ENCODE measurements at places on chromosomes 7 and 10.
A peak's percentile ranks its signal among the peaks of the same experiment; 100 is the strongest.

DNA sequence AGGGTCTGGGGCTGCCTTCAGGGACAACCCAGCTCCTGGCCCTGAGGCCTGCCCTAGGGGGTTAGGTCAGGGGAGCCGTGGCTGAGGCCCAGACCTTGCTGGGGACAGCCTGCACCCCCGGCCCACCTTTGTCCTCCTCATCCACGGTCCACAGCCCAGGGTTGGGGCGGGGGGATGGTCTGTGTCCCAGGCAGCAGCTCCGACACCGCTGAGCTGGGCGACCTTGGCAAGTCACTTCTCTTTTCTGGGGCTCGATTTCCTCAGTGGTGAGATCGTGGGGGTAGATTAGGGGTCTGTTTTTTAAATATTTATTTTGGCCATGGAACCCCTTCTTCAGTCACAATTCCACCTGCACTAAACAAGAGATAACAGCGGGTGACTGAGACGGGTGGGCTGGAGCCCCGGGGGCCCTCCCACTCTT, 30.9 kb downstream of the DNAJB12 start:
- no peak for DNase-seq

GRCh38 chr10:70109064-70109729, 23.4 kb downstream of the AIFM2 start:
- DNase-seq: no peak

DNA sequence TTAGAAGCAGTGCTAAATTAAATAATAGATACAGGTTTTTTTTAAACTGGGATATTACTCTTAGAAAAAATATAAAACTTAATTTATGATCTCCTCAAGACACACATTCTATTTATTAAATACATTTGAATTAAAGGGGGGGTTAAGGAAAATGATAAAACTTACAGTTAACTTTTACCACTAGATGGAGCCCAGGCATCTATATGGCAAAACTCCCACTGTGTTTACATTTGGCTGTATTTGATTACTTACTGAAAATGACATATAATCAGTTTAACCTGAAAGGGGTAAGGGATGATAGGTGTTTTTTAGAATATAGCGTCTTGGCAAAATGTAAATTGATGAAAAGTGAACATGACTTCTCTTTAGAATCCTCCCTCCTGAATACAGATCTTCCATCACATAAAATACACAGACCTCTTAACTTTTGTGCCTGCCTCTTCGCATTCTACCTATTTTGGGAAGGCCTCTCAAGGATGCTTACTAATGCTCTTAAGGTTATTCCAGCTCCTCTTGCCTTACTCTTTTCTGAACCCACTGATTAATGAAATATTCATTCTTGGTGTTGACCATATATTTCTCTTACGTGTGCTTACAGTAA, 235.7 kb downstream of the AGMO start:
- peak; percentile 46 for DNase-seq

DNA sequence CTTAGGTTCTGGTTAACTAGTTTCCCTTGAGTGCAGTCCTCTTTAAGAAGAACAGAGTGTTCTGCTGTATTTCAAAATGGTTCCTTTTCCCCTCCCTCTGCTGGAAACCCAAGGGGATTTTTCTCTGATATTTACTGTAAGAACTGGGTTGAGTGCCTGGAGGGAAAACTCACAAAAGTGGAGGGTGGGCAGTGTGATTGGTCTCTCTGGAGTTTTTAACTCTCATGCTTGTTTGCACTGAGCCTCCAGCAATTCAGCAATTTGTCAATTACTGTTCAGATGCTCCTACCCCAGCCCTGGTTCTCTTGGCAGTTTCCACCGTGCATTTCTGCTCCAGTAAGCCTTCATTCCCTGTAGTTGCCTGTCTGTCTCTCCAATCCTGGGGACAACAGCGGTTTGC, 273.4 kb upstream of the SORCS1 start:
- DNase-seq: no peak

- DNase-seq: no peak
Measured at GRCh38 chr10:47276576-47277351, 23.2 kb upstream of the GDF10 start.

DNA sequence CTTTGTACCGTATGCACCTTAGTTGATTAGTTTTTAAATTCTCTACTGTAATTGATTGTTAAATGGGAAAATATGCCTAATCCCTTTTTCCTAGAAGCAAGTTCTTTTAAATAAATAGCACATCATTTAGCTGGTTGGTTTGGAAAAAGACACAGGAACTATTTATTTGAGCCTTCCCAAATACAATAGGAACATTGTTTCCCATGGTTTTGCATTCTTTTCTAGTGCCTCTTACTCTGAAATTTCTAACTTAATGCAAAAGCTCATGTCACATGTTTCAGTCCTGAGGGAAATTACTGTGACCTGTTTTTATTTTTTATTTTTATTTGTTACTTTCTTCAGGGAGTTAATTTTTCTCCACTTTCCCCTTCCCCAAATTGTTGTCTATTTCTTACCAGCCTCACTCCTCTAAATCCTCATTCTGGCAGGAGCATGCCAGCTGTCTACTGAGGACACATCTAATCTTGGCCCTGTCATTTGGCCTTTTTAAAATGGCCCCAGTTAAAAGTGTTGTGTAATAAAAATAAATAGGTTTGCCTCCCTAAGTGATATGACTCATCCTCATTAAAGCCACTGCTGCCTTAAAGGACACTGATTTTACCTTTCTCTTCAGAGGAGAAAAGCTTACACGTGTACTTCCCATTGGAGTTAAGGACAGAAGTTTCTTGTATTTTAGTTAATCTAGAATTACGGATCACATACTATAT, 94.5 kb downstream of the PPP1R3A start:
- DNase-seq: no peak

DNA sequence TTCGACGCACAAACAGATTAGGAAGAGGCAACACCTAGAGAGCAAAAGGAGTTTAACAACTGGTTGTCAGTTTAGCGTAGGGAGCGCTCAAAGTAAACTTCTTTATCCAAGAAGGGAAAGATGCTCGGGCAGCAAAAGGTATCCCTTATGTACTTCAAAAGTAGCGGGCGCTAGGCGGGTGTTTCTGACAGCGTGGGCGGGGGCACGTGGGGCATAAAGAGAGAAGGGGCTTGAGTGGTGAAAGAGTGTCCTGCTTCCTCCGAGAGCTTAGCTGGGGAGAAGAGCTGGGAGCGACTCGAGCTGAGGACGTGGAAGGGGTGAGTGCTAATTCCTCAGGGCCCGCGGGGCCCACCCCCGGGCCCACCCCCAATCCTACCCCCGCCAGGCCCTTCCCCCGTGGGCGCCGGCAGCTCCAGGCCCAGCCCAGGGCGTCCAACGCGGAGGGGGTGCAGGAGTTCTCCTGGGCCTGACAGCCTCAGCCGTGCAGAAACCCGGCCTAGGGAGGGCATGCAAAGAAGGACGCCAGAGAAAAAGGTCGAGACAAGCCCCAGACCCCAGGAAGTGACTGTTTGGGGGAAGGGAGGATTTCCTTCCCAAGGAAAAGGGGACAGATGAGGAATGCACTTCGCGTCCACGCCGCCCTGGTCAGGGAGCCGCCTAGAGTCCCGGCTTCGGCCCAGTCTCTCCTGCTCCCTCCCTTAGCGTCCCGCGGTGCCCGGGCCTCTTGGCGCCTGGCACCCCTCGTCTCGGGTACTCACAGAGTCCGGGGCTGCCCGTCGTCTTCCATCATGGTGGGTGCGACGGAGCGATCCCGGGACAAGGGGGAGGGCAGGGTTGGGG, 868 bp downstream of the TIAL1 start:
- peak; percentile 56 for DNase-seq

DNA sequence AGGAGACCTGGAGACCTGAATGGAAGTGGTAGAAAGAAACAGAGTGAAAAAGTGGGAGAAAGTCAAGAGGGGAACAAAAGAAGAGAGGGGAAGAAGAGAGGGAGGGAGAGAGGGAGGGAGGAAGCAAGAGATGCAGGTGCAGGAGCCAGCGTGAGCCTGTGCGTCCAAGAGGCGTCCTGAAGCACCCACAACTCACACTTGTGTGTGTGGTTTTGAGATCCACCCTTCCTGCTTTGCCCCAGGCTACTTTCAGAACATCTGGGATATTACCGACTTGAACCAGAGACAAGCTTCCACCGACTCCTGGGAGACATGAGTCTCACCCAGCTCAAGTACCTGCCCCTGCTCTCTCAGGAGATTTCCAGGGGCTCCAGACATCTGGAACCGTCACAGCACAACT, 9.8 kb downstream of the AFAP1L2 start:
- DNase-seq: no peak

DNA sequence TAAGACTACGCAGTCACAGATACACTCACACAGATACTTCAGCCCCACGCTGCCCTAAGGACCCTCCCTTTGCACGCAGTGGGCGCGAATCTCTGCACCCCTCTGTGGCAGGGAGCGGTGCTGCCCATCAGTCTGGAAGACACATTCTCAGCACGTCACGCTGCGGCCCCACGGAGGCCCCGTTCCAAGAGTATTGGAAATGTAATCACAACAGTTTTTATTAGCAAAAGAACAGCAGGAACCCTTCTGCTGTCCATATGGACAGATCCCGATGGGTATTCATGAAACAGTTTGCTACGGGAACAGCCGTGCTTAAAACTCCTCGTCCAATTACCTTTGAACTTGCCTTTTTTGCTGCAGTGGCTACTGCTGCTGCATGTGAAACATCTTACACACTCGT, 131.0 kb downstream of the RPS24 start:
- no peak for DNase-seq

GRCh38 chr7:143391462-143392404, 10.6 kb downstream of the ZYX start:
- DNase-seq: peak; percentile 74

DNA sequence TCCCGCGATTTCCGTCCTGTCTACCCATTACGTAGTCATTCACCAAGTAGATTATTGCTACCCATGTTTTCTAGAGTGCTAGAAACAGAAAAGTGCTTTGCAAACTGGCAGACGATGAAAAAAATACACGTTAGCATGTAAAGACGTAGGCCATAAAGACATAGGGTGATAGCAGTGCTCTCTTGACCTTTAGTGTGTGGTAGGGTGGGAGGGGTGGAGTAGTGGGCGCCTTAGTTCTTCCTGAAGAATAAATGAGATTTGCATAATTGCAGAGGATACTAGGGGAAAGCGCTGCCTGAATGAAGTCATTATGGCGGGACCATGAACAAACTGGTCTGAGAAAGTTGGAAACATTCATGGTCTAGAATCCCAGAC, 948 bp downstream of the ZNF485 start:
- no peak for DNase-seq

DNA sequence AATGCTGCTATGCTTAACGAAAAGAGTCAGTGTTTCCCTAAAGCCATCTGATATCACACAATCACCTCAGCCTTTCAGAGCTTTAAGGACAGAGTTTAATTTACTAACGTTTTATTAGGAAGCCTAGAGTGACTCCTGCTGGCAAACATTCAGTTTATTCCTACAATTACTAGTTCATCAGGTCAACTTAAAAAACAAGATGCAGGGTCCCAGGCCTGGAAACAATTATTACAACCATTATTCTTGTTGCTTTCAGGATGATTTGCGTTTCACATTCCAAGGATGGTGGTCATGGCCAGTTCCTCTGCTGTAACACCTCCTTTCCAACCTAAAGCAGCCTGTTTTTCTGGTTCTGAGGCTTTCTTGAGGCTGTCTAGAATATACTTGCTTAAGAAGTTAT, 1.5 kb upstream of the FAM53B start:
- peak; percentile 57 for DNase-seq
